GM13977 (cell line): ENCODE measurements at places on chromosomes 3 and 15.

- peak; percentile 10 for DNase-seq
Measured at GRCh38 chr15:67036775-67037555, 28.4 kb upstream of the SMAD3 start.

GRCh38 chr3:182843478-182843877 is 50.2 kb downstream of the ATP11B start:
- no peak for DNase-seq

DNA sequence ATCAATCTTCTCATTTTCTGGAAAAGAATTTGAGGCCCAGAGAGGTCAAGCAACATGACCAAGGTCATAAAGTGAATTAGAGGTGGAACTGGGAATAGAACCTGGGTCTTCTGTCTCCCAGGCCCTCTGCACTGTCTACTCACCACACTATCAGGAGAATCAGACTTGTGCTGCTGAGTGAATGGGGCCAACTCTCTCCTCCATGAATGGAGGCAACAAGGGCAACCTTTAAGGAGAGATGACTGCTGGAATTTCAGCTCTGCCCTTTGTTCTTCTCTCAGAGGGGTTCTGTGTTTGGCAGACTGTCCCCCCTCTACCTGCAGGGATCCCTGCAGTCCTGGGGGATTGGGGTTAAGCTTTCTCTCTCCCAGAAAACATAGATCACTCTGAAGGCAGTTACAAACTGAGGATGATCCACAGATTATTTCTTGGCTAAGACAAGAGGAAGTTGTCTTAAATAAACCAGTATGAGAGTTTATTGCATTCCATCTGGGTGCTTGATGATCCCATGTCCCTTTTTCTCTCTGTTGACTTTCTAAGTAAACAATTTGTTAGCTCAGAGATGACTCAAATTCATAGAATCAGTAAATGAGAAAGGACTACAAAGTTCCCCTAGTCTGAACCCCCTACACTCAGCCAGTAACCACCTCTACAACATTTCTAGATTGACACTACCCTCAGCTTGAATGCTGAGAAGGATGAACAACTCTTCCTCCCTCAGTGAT is 99.0 kb upstream of the LIPC start:
- no peak for DNase-seq

DNA sequence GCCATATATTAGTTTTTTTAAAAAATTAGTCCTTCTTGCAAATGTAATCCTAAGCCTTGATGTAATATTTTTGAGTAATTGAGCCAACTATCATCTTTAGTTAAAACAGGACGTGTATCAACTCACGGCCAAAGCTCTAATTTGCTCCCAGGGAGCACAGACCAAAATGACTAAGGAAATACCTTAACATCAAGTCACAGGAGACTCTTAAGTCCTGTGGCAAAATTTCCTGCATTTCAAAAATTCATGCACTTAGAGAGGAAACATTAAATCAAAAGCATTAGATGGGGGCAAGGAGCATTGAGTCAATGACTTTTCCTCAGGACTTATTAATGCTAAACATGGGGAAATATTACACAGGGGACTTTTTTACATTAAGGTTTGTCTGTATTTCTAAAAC is 276.0 kb downstream of the MFSD1 start:
- DNase-seq: no peak

GRCh38 chr3:42336103-42336502 is 70.1 kb upstream of the CCK start:
- DNase-seq: no peak

DNA sequence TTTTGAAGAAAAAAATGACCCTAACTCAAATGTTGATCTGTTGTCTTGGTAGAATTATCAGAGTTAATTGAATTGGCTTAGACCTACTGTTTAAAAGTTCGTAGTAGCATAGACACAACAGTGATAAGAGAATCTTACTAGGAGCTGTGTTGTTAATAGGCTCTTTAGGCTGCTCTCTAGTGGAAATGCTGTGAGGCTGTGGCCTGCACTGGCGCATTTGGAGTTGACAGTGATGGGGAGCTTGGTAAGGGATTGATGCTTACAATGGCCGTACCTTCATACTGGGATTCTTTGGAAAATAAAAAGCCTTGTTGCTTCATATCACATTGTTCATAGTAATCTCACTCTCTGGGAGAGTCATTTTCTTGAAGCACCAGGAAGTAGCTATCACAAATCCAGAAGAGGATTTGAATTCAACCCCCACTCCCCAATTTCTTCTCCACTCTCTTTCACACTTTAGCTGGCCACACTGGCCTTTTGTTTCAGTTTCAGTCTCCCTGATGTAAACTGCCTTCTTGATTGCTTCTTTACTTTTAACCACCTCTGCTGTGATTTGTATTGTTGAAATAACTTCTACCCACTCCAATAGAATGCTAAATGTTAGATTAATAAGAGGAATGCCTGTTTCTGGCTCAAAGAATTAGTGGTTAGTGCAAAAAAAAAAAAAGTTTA is 56.6 kb downstream of the CEP63 start:
- no peak for DNase-seq

GRCh38 chr3:35864871-35865270 is 225.5 kb downstream of the ARPP21 start:
- DNase-seq: no peak

- DNase-seq: no peak
Measured at GRCh38 chr3:14520967-14521366, 19.2 kb downstream of the GRIP2 start.

DNA sequence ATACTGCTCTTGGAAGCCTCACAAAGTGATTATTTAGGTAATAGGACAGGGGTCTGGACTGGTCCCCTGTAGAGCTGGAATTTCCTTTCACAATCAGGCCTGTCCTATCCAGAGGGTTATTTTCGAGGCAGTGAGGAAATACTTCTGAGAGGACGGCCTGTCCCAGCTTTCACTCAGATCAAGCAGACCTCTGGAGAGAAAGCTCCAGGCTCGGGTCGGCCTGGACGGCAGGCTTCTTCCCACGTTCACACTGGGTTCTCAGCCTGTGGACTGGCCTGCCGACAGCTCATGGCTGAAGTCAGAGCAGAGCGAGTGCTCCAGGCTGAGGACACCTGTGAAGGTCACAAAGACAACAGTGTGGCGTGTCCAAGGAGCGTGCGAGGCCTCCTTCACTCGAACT is 405.3 kb downstream of the VPS13C start:
- DNase-seq: no peak

GRCh38 chr3:182837855-182838454 is 44.7 kb downstream of the ATP11B start:
- DNase-seq: no peak
